Epithelial cell of proximal tubule (primary cell): ENCODE measurements at places on chromosomes 6 and 20. TPM values are rescaled to one million over a fixed set of nuclear protein-coding genes. Genes with fewer than 3 reads are reported as not detected.

Gene ABHD16B
- not detected in 2 replicates for total RNA-seq

Gene EPHA7
- 0.40 and 1.0 TPM in 2 replicates for total RNA-seq

Gene HINT3
- total RNA-seq: 9.8 and 12.8 TPM in 2 replicates

- DNase-seq: no peak
These were observed 31.5 kb upstream of the GCM1 start for GRCh38 chr6:53179961-53180651.

Gene ADGB
- not detected in 2 replicates for total RNA-seq

Gene MAS1
- not detected in 2 replicates for total RNA-seq

Gene NKX2-4
- total RNA-seq: not detected in 2 replicates
